ENCODE measurements at places on chromosomes 3 and 15.
A peak's percentile ranks its signal among the peaks of the same experiment; 100 is the strongest.

GRCh38 chr15:85943791-85944190, 135.9 kb upstream of the AGBL1 start:
- no peak for DNase-seq

DNA sequence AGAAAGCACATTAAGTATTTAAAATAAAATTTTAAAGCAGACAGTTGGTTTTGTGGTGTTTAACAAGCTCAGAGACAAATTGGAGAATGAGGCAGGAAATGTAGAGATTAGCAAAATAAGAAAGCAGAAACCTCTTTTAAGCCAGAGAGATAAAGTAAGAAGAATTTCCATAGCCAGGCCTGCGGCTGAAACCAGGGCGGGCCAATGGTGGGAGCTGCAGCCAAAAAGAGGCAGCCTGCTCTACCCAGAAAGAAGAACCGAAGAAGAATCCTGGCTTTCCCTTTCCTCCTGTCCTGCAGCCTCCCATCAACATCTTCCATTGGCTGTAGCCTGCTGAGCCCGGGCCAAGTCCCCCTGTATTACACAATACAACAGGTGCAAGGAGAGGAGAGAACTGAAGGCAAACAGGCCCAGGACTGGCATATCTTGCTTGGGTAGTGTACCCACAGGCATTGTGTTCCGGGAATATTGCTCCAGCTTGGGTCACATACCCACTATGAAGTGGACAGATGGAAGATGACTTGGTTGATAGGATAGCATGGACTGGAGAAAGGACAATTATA, 11.5 kb upstream of the TFG start:
- DNase-seq, result no peak

GRCh38 chr3:140338916-140339315, 338.9 kb upstream of the TRIM42 start:
- no peak for DNase-seq

DNA sequence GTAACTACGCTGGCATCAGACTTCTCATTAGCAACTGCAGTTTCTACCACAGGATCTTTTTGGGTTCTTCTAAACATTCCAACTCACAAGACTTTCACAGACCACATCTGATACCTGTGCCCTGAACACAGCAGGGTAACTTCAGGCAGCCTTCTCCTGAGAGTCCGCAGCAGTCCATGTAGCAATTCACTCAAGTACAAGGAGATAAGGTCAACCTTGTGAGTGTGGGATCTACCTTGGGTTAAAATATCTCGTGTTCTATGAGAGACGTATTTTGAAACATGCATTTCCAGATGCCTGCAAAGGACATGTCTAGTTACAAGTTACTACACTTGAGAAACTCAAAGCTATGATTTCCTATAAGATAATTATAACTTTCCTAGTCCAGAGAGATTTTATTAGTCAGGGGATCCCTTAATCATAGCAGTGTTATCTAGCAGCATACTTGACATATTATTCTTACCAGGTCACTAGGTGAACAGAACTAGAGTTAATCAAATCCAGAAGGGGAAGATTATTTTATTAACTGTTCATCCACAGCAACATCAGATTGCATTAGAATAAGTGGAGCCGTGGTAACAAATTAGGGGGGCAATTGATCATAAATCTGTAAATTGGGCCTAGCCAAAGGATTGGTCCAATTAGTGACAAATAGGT, 66.4 kb downstream of the ASTE1 start:
- no peak for DNase-seq

- DNase-seq, result peak; percentile 95
Measured at GRCh38 chr3:176953106-176954060, 243.9 kb downstream of the TBL1XR1 start.

GRCh38 chr3:187743195-187744141, 1.8 kb downstream of the BCL6 start:
- DNase-seq, result no peak

GRCh38 chr3:111690242-111690641, 95.1 kb upstream of the ZBED2 start:
- no peak for DNase-seq

DNA sequence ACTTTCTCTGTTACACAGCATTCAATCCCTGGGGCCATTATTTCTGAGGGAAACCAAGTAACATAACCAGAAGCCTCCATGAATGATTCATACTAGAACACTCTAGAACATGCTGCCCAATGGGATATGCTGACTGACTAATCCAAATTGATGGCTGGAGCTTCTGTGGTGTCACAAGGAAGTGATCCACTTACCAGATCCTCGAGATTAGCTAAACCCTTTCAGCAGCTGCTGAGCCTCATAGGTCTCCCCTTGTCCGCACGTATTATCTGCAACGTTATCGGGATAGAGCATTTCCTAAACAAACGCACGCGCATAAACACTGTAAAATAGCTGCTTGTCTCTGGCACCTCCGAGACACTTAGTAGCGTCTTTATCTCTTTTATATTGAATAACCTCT, 61.2 kb upstream of the PROK2 start:
- DNase-seq, result no peak

DNA sequence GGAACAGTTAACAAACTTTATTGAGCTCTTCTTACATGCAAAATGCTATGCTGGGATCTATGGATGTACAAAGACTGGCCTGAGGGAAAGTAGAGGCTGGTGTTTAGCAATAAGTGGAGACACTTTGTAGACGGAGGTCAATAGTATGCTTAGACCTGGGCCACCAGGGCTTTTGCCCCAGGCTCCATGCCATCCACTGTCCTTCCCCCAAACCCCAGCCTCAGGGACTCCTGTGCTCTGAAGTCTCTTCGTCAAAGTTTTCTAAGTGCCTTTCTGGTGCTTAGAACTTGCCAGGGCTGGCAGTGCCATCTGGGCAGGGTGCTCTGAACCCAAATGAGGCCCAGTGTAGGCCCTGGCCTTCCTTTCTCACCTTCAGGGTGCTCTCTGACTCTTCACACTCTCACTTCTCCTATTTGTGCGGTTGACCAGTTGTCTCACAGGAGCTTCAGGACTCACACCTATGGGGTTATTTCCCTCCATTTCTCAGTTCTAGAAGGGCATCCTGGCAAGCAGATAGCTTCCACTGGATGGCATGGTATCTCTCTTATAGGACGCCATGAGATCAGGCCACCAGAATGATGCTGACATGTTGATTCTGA, 21.8 kb upstream of the KCNAB1 start:
- no peak for DNase-seq

DNA sequence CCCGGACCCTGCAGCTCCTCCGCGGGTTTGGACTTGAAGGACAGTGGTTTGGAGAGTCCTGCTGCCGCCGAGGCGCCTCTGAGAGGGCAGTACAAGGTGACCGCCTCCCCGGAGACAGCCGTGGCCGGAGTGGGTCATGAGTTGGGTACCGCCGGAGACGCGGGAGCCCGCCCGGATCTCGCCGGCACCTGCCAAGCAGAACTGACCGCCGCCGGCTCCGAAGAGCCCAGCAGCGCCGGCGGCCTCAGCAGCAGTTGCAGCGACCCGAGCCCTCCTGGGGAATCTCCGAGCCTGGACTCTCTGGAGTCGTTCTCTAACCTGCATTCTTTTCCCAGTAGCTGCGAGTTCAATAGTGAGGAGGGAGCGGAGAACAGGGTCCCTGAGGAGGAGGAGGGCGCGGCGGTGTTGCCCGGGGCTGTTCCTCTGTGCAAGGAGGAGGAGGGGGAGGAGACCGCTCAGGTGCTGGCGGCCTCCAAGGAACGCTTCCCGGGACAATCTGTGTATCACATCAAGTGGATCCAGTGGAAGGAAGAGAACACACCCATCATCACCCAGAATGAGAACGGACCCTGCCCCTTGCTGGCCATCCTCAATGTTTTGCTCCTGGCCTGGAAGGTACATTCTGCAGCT, 634 bp downstream of the MINDY2 start:
- DNase-seq, result no peak

- peak; percentile 2 for DNase-seq
Measured at GRCh38 chr3:119098619-119099222, 47.2 kb upstream of the TEX55 start.

GRCh38 chr3:39216176-39216790, 23.9 kb upstream of the XIRP1 start:
- DNase-seq, result no peak

DNA sequence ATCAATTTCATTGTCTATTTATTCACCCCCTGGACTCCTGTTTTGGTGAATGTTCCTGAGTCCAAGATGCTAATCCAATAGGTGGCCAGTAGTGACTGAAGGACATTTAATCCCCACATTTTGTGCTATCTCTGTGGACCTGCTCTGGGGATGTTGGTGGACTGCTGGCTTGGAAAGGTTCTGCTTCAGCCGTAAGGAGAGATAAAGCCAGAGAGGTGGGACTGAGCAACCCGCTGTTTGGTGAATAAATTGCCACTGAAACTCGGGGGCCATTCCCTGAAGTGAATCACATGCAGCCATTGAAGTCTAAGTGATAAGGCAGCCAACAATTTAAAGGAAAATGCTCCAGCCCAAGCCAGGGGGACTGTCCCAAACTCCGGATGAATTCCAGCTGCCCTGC, 1.6 kb upstream of the ABHD6 start:
- no peak for DNase-seq

GRCh38 chr3:57805674-57806073, 49.6 kb downstream of the SLMAP start:
- DNase-seq, result no peak

DNA sequence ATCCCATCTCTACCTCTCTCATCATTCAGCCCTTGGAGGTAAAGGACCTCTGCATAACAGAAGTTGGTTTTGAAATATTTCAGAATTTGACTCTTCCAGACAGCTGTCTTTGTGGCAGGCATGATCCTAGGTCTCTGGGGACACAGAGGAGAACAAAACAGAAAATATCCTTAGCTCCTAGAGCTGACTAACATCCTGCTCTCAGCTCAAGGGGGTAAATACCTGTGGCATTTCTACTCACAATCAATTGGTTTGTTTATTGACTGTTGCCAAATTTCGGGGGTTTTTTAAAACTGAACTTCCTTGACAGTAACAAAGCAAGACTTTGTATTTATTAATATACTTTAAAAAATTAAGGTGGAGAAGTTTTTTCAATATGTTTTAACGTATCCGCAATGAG, 78.8 kb downstream of the EOMES start:
- DNase-seq, result no peak

GRCh38 chr3:120432150-120432860, 18.5 kb downstream of the FSTL1 start:
- DNase-seq, result peak; percentile 84

GRCh38 chr15:73127302-73127936, 75.2 kb downstream of the NEO1 start:
- no peak for DNase-seq

DNA sequence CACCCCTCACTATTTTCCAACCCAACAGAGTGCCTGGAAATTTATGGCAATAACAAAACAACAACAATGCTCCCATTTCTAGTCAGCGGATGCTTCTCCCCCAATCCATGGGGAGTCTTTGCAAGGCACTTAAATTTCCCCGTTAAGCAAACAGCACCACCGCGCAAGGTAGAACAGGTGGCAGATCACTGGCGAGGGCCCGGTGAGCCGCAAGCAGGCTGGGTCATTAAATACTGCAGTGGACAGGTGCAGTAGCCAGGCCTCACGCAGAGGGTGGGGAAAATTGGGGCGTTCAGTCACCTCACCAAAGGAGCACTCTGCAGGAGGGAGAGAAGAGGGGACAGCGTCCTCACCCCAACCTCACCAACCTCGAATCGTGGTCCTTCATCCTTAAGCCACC, 147.5 kb downstream of the NTRK3 start:
- no peak for DNase-seq

DNA sequence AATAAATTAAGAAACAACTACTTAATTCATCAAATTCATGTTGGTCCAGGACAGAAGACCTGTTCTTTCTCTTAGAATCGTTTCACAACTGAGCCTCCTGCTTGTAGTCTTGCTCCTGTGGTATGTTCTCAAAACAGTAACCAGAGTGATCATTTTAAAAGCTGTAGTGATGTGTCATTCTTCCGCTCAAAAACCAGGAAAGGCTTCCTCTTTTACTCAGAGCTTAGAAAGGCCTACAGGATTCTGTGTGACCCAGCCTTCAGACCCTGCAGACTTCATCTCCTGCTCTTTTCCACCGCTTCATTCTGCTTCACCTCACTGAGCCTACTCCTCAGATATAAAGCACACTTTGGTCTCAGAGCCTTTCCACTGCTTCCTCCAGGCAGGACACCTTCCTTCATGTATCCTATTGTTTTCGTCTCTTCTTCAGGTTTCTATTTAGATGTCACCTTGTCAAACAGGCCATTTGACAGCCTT, 22.7 kb downstream of the ST6GAL1 start:
- no peak for DNase-seq

DNA sequence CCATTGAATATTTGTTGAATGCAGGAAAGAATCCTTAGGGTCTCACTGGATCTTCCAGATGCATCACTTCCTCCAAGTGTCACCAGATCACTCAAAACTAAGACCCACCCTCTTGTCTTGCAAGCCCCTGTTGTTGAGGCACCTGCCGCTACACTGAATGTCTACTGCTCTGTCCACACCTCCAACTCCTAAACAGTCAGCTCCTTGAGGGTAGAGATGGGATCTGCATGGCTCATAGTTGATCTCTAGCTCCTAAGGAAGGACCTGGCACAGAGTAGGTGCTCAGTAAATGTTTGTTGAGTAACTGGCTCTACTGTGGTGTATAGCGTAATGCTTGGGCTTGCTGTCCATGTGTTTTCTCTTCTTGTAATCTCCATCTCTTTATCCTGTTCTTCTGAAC, 8.8 kb downstream of the SLC6A20 start:
- no peak for DNase-seq

- DNase-seq, result no peak
Measured at GRCh38 chr15:98446083-98446482, 202.3 kb upstream of the IGF1R start.

GRCh38 chr3:7447197-7447769, 586.4 kb downstream of the GRM7 start:
- no peak for DNase-seq

GRCh38 chr3:8996681-8997121, 33.4 kb upstream of the RAD18 start:
- no peak for DNase-seq

GRCh38 chr3:5565026-5565425, 377.5 kb downstream of the EDEM1 start:
- DNase-seq, result no peak

- no peak for DNase-seq
Measured at GRCh38 chr3:171862993-171863521, 19.9 kb downstream of the TMEM212 start.

GRCh38 chr3:149967086-149967685, 3.5 kb downstream of the PFN2 start:
- DNase-seq, result no peak

GRCh38 chr15:60525341-60526039, 46.5 kb upstream of the ICE2 start:
- DNase-seq, result no peak

- no peak for DNase-seq
Measured at GRCh38 chr3:177108648-177109047, 88.6 kb downstream of the TBL1XR1 start.
